ENCODE measurements at places on chromosomes 4 and X.

DNA sequence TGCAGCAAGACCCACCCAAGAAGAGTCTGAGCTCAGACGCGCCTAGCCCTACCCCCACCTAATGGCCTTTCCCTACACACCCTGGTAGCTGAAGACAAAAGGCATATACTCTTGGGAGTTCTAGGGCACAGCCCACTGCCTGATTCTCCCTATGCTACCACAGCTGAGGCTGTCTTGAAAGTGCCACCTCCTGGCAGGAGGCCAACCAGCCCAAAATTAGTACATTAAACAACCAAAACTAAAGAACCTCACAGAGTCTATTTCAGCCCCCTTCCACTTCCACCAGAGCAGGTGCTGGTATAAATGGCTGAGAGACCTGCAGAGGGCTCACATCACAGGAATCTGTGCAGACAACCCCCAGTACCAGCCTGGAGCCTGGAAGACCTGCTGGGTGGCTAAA lies 119.1 kb downstream of the HMGN5 start:
- DNase-seq: no peak

- no peak for DNase-seq
Observed at GRCh38 chrX:120457766-120458180, 11.3 kb downstream of the LAMP2 start.

GRCh38 chr4:167031534-167032156 lies 202.6 kb downstream of the SPOCK3 start:
- no peak for DNase-seq

- no peak for DNase-seq
Observed at GRCh38 chrX:38437093-38437492, 84.7 kb downstream of the OTC start.

DNA sequence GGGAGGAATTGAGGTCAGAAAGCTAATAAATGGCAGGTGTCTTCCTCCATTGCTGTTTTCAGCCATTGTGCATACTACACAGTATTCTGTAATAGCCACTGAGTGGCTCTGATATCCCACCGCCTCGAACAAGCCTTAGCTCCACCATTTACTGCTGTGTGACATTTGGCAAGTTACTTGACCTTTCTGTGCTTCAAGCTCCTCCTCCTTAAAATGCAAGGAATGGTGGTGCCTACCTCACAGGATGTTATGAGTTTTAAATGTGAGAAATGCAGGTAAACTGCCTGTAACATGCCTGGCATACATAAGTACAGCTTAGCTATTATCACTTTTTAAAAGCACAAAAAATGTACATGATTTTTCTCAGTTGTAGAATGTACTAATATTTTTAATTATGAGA lies 421.0 kb downstream of the MAPK10 start:
- DNase-seq: no peak
